ENCODE measurements at places on chromosomes 7 and 10.

GRCh38 chr7:47636081-47636432, 54.1 kb upstream of the TNS3 start:
- no peak for DNase-seq

DNA sequence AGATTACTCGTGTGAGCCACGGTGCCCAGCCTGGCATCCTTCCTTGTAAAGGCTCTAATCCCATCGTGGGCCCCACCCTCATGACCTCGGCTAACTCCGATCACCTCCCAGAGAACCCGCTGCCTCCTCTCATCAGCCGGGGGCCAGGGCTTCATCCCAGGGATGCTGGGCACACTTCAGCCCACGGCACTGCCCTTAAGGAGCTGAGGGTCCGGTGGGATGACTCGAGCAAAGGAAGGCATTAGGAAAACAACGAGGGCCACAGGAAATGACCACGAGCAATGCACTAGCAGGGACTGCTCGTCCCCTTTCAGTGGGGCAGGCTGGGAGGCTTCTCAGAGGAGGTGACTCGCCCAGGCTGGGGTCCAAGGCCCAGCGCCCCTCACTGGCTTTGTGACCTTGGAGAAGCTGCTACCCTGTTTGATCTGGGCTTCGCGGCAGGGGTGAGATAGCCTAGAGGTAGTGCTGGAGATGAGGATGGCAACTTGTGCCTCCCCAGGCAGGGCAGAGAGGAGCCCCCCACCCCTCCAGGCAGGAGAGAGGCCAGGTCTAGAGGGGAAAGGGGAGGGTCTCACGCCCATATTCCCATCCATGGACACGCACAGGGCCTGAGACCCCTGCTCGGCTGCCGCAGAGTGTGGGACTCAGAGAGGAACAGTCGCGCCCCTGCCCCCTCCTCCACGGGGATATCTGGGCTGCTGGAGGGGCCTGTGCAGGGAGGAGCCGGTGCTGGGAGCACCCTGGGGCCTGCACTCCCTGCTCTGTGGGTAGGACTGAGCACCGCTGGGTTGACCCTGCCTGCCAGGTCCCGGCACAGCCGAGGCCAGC, 26.8 kb downstream of the ELFN1 start:
- no peak for DNase-seq

DNA sequence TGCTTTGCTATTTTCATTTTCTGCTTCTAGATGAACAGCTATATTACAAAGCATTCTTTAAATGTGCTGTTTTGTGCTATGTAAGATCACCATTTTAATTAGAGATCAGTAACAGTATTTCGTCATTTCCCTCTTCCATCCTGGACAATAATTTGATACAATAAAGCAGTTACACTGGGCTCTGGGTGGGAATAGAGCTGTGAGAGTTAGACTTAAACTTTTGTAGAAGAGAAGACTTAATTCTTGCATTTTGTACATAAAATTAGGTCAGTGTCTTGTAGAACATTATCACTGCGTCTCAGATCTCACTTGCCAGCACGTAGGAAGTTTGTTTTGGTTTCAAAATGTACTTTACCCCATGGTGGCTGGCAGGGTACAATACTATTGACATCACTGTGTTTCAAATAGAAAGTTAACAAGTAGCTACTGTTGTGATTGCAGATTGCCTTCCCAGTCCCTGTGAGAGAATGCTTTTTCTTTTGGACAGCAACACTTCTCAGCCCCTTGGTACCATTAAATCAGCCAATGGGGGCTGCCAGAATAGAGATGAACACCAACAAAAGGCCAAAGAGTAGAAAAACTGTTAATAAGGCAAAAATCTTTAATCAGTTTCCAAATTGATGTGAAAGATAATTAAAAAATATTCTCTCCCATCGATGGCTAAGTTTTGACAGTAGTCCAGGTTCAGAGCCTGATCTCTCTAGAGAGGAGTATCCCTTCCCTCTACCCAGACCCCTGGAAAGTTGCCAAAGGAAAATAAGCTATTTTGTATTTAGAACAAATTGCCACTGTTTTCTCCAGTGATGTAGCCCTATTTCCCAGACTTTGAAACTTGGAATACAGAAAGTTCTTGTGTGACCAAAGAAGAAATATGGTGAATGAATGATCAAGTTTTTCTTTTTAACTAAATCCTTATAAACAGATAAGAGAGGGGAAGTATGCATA, 35.1 kb downstream of the SMNDC1 start:
- no peak for DNase-seq

DNA sequence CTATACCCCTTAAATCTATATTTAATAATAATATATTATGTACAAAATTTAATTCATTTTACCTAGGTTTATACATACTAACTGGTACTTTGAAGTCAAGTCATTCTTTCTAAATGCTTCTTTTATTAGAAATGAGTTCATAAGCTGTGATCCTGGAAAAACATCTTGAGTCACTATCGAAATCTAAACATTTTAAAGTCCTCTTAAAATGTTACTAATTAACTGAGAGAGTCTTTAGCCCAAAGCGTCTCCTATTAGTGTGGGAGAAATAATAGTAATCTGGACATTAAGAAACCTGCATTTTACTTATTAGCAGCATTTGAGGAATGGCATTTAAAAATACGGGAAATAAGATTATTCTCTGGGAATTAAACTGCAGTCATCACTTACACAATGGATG, 142.7 kb downstream of the CTNNA3 start:
- no peak for DNase-seq

GRCh38 chr7:43701500-43701854, 27.8 kb downstream of the COA1 start:
- DNase-seq: no peak

DNA sequence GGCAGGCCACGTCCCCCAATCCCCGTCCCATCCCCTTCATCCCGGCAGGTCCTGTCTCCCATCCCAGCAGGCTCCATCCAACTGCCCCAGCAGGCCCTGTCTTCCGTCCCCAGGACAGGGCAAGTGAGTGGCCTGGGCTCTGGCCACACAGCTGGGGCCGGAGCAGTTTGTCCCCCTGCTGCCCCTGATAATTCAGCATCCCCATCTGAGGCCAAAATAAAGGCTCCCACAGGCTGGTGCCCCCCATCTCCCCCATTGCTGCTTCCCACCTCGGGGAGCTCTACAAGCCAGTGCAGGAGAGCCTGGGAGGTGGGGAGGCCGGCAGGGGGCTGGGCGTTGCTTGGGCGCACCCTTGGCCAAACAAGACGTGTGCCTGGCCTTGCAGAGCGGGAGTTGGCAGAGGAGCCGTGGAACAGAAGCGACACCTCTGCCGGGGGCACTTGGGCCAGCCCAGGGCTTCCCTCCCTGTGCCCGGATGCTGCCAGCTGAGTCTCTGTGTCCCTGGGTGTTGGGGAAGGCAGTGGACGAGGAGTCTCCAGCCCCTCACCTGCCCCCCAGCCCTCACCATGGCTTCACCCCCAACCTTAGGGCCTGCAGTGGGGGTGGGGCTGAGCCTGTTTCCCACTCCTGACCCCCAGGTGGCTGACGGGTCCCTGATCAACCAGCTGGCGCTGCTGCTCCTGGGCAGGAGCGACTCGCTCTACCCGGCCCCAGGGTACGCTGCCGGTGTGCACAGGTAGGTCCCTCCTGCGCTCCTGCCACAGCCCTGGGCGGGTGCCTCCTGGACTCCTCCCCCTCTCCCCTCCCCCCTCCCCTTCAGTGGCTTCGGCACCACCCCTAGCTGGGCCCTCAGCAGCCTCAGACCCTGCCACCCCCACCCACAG, 14.0 kb downstream of the AP5Z1 start:
- no peak for DNase-seq

- DNase-seq: no peak
Observed at GRCh38 chr10:114930320-114930719, 7.7 kb upstream of the TRUB1 start.

- DNase-seq: no peak
Observed at GRCh38 chr10:13335881-13336280, 12.2 kb downstream of the SEPHS1 start.

GRCh38 chr7:121212036-121212435, 116.8 kb upstream of the WNT16 start:
- DNase-seq: no peak

- DNase-seq: no peak
Observed at GRCh38 chr7:31125171-31125570, 73.1 kb downstream of the ADCYAP1R1 start.

DNA sequence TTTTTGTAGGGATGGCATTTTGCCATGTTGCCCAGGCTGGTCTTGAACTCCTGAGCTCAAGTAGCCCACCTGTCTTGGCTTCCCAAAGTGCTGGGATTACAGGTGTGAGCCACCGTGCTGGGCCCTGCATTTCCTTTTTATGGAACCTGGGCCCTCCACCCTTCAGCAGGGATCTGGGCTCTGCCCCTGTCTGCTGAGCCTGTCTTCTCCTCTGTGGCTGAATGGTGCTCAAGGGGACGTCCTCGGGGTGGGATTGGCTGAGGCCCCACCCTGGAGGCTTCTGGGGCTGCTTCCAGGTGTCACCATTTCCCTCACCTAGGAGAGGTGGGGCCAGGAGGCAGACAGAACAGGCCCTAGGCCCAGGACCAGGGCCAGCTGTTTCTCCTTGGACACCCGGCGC, 18.4 kb downstream of the FAM241B start:
- no peak for DNase-seq

DNA sequence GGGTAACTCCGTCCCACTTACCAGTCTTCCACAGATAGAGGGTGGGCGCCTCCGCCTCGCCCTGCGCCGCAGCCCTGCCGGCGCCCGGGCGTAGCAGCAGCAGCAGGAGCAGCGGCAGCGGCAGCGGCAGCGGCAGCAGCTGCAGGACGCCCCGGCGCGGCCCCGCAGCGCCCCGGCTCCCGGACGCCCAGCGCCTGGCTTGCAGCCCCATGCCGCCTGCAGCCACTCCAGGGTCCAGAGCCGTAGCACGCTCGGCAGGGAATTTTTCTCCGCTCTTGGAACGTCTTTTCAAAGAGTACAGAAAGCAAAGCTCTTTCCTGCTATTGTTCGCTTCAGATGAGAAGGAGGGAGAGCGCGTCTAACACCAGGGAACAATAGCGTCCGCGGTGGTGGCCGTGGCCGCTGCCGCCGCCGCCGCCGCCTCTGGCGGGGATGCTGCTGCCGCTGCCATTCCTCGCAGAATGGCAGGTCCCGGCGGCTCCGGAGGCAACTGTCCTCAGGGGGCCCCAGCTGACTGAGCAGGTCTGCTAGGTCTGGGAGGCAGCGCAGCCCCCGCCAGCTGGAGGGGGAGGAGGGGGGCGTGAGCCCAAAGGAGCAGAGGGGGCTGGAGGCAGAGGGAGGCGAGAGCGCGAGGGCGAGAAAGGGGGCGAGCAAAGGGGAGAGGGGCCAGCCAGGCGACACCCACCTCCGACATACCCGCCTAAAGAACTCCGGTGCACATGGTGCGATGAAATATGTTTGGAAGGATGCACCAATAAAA, at the start of gene THSD7A:
TSS of gene THSD7A (minus strand) at position 463 of the 760 bp plus-strand sequence. CDS start at position 211, 252 bp downstream.
- no peak for DNase-seq

DNA sequence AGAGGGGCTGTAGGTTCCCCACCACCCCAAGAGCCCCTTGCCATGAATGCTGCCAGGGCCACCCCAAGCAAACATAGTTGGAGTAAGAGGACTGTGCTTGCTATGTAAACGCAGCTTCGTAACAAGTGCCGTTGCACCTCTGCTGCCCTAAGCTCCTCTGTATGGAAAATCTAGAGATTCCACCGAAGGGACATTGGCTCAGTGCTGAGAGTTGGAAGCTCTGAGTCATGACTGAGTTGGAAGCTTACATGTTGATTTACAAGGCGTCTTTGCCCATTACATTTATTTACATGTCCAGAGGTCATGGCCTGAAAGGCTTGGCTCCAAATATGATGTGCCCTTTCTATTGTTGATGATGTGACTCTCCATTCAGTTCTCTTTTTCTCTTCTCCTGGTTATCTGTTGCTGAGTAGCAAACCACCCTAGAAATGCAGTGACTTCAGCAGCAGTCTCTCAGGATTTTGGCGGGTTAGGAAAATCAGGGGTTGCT, 233.1 kb upstream of the TCF7L2 start:
- DNase-seq: no peak

GRCh38 chr10:102004376-102004775, 51.6 kb downstream of the ARMH3 start:
- DNase-seq: no peak

GRCh38 chr10:11175823-11176243, 158.2 kb downstream of the CELF2 start:
- no peak for DNase-seq

DNA sequence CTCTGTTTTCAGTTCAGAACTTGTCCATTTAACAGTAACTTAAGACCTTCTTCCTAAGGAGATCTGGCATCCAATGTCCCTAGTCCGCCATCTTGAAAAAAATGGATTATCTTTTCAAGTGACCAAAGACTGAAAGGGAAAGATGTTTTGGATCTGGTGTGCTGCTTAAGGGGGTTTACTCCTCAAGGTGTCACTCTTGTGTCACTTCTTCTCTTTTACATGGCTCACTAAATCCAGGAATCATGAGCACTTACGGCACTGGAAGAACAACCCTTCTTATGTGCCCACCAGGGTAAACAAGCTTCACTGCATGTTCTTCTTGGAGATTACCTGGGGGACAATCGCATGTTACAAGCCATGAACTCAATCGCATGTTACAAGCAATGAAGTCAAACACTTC, 43.7 kb downstream of the ANXA8 start:
- no peak for DNase-seq

- no peak for DNase-seq
Observed at GRCh38 chr7:80458822-80459725, 52.8 kb downstream of the GNAT3 start.

DNA sequence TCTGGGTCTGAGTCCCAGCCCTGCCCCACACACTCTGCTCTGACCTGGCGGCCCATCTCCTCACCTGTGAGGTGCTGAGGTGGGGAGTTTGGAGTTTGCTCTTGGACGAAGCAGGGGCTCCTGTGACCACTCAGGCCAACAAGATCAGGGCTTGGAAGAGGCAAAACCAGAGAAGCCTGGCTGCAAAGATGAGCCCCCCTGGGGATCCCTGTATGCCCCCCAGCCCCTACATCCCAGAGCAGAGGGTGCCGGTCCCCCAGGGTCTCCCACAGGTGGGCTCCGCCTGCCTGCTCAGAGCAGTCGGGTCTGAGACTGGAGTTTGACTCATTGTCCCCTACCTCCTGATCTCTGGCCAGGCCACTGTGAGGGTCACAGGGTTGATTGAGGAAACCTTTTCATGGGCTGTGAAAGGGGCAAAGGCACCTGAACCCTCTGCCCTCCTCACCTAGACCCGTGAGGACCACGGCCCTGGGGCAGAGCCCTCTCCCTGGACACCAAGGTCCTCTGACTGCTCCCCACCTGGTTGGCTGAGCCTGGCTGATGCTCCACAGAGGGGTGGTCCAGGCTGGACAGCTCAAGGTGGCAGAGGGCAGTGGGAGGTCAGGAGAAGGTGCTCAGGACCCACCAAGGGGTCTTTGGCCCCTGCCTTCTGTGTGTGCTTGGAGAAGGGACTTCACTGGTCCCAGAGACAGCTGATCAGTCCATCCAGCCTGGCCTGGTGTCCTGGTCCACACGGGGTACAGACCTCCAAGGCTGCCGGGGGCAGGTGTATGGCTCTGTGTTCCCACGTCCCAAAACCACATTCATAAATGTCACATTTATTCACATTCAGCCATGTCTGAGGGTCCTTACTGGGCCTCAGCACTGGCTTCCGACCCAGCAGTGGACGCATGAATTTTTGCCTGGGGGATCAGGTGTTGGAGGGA, 9.1 kb upstream of the SCART1 start:
- DNase-seq: no peak
